ENCODE measurements at places on chromosomes 6 and 20.

- no peak for DNase-seq
Observed at GRCh38 chr6:141677598-141678211, 455.0 kb upstream of the GJE1 start.

GRCh38 chr6:136466777-136467176 lies 83.4 kb downstream of the MAP7 start:
- no peak for DNase-seq

DNA sequence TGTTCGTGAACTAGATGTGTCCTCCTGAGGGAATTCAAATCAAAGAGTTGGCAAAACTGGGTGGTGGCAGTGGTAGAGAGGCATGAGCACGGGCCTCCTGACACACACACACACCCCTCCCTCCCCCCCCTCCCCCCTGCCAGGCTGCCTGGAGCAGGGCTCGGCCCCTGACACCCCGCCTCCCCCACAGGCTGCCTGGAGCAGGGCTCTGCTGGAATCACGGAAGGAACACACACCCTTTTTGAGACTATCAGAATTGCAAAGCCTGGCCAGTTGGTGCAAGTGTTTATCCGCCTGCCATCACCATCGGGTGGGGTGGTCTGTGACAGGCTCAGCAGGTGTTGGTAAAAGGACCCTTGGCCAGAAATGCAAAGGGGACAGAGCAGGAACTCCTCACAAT lies 59.0 kb downstream of the FAM120B start:
- DNase-seq, result no peak

DNA sequence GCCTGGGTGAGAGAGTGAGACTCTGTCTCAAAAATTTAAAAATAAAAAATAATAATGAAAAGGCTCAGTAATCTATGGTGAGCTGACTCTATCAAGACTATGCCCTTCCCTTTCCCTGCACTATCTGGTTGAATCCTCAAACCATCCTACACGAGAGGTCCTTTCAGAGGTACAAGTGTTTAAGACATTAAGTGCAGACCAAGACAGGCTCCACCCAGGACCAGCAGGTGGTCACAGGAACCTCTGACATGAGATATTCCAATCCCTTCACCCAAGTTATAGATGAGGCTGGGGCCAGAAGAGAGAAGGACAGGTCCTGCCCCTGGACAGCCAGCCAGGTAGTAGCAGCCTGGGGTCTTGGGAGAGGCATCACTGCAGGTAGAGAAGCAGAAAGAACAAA lies 182.6 kb downstream of the NFATC2 start:
- DNase-seq, result no peak

DNA sequence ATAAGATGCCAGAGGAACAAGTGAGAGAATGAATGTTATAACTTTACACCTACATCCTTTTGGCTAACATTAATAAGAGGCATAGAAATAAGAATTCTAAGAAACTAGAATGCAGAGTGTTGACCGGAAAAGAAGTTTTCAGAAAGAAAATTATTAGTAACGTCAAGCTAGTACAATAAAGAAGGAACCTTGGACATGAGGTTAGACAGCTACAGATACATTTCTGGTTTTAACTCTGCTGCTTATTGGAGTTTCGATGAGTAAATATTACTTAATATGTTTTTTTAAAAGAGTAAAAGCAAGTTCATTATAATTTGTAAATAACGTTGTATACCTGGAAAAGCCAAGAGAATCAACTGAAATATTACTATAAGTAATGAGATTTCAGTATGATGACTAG lies 22.7 kb downstream of the TAB2 start:
- no peak for DNase-seq

DNA sequence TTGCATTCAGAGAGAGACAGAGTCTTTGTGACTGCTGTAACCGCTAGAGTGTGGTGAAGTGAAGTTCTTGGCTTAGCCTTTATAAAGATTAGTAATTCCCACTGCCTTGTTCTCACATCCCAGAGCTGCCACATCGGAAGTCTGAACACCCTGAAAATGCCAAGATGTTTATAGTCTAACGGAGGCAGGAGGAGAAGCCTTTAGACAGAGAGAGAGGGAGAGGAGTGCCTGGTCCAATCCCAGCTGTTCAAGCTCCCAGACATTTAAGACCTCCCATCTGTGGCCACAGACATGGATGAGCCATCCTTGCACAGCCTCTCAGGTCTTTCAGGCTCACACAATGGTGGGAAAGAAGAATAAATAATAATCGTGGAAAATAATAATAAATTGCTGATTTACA lies 1422.8 kb upstream of the EYS start:
- DNase-seq, result no peak

- DNase-seq, result no peak
Observed at GRCh38 chr6:156114541-156114940, 658.9 kb upstream of the NOX3 start.

- DNase-seq, result peak; percentile 17
Observed at GRCh38 chr6:141653590-141653989, 479.1 kb upstream of the GJE1 start.

GRCh38 chr6:42978487-42978838 lies 518 bp downstream of the PEX6 start:
- DNase-seq, result peak; percentile 53

- no peak for DNase-seq
Observed at GRCh38 chr20:47675190-47676142, 109.8 kb downstream of the SULF2 start.

DNA sequence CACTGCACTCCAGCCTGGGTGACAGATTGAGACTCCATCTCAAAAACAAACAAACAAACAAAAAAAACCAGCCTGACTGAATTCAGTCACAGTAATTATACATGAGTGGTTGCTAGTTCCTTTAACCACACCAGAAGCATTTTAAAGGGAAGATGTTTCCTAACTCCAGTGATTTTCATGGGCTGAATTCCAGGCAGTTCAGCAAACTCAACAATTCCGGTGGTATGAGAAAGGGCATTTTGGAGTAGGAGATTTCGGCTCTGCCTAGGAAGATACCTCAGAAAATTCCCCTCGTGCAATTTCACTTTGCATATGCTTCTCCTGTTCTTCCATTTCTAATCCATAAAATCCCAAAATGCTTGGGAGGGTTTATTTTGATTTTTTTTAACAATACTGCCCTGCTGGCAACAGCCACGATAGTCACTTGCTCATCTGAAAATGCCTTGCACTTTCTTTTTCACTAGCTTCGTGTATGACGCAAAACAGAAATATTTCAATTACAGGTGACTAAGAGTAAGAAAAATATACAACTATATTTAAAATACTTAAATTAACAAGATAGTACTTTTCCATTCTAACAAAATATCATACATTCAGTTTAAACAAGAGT lies 48.3 kb upstream of the IPCEF1 start:
- DNase-seq, result no peak
